ENCODE measurements at places on chromosomes 3 and 15.

GRCh38 chr3:112531358-112531781, 30.4 kb downstream of the ATG3 start:
- DNase-seq = peak; percentile 54

GRCh38 chr3:79361748-79362378, 405.9 kb downstream of the ROBO1 start:
- no peak for DNase-seq

DNA sequence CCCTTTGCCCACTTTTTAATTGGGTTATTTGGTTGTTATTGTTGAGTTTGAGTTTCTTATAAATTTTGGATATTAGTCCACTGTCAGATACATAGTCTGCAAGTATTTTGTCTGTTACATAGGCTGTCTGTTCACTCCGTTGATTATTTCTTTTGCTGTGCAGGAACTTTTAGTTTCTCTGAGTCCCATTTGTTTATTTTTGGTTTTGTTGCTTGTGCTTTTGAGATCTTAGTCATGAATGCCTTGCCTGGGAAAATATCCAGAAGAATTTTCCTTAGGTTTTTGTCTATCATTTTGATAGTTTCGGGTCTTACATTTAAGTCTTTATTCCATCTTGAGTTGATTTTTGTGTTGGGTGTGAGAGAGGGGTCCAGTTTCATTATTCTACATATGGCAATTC, 254.5 kb downstream of the NLGN1 start:
- DNase-seq = no peak

- DNase-seq = no peak
Measured at GRCh38 chr3:167913219-167913835, 177.8 kb downstream of the SERPINI1 start.

DNA sequence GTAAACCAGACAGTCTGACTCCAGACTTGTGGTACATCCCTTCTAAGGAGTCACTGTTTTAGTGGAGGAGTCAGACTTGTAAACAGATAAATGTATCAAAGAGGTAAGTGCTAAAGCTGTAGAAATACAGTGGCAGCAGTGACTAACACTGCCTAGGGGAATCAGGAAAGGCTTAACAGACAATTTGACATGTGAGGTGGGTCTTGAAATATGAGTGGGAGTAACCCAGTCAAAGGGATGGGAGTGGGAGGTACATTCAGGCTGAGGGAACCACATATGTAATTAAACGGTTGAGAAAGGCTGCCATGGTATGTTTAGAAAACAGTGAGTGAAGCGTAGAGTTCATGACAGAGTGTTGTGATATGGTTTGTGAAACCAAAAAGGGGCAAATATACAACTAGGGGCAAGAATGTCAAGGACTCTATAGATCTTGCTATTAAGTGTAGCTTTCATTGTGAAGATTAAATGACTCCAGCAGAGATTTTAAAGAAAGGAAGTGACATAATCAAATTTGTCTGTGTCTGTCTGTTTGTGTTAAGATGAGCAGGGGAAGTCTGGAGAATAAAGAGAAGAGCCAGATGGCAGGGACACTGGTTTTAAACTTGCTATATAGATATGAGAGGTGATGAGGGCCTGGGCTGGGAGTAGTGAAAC, 11.2 kb upstream of the ALCAM start:
- no peak for DNase-seq

GRCh38 chr3:107524841-107525643, 2.3 kb downstream of the BBX start:
- peak; percentile 62 for DNase-seq

GRCh38 chr15:49315391-49315823, 107.6 kb upstream of the FGF7 start:
- no peak for DNase-seq

DNA sequence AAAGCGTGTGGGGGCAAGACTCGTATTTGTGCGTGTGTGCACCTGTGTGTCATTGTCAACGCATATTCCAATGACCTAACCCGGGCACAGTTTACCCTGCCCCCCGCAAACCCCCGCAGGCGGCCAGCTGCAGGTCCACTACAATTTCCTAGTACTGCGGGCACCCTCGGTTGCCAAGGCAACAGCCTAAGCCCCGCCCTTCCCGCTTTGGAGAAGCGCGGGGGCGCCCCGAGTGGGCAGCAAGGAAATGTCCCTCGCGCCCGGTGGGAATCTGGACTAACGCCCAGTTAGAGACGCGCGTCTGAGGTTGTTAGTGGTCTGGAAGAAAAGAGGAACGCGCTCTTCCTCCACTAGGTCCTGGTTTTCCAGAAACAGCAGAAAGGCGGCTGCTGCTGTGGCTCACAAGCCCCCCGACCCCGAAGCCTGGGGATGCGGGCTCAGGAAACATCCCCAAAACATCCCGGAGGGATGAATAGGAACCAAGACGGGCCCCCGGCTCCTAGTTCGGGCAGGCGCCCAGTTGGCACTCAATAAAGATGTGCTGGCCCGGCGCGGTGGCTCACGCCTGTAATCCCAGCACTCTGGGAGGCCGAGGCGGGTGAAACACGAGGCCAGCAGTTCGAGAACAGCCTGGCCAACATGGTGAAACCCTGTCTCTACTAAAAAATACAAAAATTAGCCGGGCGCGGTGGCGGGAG, 1.1 kb downstream of the ABHD14A start:
- DNase-seq = peak; percentile 47

GRCh38 chr3:195761123-195761566, 40.4 kb downstream of the MUC20 start:
- no peak for DNase-seq

DNA sequence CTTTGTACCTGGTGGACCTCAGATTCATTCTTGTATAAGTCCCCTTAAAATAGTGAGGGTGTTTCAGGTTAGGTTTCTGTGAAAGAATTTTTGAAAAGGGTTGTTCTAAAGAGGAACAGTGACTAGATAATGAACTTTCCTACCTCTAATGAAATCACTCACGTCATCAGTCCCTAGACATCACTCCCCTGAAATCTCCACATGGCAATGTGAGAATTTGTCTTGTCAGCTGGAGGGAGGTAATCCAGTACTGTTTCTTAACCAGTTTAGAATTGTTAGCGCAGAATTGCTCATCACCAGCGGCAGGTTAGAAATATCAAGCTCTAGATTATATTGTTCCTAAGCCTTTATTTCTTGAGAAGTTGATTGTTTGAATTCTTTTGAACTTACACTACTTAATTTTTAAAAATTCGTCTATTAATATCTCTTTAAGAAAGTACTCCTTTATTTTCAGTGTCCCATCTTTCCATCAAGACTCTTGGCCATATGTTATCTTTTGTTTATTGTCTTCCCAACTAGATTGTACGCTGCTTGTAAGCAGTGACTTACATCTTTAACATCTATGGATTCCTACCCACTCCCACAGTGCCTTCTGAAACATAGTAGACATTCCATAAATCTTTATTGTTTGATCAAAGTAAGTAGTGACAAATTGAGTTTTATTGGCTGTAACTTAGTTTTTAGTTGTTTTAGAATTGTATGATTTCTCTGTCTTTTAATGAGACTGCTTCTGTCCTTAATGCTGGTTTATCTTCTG, 52.8 kb downstream of the RASA2 start:
- no peak for DNase-seq

DNA sequence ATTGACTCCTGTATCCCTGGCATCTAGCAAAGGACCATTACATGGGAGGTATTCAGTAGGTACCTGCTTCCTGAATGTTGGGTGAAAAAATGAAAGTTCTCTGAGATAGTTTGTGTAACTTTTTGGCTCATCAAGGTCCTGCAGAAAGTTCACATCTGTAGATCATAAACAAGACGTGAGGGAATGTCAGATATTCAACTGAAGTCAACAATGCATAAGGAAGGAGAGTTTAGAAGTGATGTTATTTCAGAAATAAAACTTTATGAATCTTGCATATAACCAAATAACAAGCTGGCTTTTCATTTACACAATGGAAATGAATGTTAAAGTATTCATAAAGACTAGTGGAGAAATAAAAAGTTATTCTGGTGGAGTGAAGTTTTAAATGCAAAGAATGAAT, 73.4 kb upstream of the RBMS3 start:
- DNase-seq = no peak

GRCh38 chr3:54034971-54035370, 87.4 kb upstream of the CACNA2D3 start:
- DNase-seq = no peak

GRCh38 chr3:72663429-72663828, 184.8 kb downstream of the SHQ1 start:
- DNase-seq = no peak

DNA sequence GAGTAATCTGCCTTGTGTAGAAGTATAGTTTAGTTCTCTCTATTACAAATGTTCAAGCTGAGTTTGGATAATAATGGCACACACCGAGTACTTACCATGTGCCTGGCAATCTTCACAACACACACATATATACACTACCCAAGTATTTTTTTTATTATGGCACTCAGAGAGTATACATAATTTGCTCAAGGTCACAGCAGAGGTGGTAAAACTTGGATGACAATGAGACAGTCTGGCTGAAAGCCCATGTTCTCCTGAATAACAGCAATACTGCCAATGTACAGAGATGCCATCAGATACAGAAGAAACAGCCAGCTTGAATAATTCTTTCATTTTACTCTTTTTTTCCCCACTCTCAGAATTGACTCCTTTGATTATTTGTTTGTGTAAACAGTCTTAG, 460.0 kb downstream of the CNTN6 start:
- DNase-seq = no peak

GRCh38 chr15:60591496-60592370, 112.8 kb upstream of the ICE2 start:
- peak; percentile 38 for DNase-seq

DNA sequence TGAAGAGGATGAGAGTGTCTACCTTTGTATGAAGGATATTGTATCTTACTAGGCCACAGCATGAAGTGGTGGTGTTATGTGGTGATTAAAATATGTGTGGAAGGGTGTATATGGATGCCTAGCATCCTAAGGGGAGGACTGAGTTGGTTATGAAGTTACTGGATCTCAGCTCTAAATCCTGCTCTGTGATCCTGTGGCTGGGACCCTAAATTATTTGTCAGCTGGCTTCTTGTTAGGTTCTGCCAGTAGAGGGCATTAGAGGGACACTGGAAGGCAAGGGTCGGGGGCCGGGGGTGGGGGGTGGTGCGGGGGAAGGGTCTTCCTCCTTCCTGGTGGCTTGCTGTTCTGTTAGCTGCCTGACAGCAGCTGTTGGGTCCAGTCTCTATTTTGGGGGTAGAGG, 34.9 kb downstream of the MORF4L1 start:
- DNase-seq = no peak

GRCh38 chr15:68897016-68897415, 33.3 kb upstream of the SPESP1 start:
- DNase-seq = no peak

DNA sequence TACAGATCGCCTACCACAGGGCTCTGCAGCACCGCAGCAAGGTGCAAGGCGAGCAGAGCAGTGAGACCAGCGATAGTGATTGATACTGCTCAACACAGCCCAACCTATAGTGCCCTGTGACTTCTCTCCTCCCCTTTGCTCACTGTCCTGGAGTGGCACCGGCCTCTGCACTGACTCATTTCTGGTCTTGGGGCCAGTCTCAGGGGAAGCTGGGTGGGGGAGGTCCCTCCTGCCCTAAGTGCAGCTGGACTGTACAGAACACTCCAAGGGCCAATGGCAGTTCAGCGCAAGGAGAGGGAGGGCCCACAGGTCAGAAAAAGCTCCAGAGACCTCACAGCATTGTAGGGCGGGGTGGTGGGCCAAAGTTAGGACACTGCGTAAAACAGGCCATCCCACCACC, 2.5 kb upstream of the OGG1 start:
- DNase-seq = no peak

DNA sequence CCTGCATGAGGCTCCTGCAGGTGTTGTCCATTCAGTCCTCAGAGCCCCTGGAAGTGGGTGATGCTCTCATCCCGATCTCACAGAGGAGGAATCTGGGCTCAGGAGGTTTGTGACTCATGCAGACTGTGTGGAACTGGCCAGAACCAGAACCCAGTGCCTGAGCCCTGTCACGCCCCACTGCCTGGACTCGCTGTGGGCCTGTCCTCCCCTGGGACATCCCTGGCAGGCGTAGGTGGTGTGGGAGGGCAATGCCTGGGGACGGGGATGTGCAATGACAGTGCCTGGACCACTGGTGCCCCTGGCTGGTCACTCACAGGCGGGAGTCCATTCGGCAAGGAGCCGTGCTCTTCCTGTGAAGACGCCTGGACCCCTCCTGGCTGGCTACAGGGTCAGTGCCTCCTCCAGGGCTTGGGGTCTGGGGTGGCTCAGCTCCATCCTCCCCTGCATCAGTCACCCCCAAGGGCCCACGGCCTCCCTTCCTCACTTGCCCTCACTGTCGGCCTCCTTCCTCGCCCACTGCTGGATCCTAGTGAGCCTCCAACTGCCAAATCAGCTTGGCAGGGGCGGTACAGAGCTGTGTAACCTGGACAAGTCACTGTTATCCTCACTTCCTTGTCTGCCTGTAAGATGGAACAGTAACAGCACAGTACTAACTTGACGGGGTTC, 14.9 kb downstream of the PSTPIP1 start:
- DNase-seq = no peak

- DNase-seq = no peak
Measured at GRCh38 chr3:66396161-66396760, 104.6 kb downstream of the LRIG1 start.

DNA sequence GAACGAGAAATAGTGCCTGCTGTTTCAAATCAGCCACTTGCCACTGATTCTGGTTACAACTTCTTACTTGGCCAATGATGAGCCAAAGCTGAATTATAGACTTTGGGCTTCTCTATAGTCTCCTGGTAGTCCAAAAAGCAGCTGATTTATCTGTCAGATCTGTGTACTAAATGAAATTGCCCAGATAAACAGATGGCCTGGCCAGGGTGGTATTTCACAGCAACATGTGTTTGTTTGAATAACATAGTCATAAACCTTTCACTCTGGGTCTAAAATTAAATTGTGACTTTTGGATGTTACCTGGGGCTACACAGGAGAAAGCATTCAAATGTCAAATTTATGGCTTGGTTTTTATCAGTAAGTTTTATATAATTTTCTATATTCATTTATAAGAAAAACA, 147.0 kb downstream of the NECTIN3 start:
- no peak for DNase-seq

DNA sequence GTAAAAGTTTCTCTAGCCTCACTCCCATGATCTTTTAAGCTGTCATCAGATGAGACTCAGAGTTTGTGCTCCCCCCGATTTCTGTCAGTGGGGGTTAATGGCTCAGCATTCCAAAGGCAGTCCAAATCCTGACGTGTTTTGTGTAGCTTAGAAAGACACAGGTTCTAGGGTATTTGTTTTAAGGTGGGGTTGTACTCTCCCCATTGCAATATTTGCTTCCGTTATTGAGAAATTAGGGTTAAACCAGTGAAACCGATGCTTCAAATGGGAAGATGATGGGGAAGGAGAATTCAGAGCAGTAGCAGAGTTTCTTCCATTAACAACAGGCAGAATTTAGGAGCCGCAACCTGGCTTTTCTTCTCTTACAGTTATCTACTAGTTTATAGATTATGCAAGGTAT, 3.4 kb downstream of the PIGB start:
- DNase-seq = no peak

DNA sequence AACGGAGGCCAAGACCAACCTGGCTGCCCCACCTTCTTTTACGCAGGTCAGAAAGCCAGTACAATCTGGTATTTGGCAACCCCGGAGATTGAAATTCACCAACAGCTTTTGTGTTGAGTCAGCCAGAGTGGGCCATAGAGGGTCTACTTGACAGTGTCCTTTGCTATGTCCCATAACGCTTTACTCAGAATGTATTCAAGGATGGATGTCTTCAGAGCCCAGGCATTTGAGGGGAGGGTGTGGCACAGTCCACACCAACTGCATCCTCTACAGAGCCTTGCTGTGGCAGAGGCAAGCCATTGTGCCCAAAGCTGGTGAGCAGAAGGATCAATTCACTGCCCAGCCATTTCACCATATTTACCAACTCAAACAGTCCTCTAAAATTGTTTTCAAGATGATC, 18.4 kb downstream of the PLA1A start:
- DNase-seq = no peak

- no peak for DNase-seq
Measured at GRCh38 chr3:13852638-13853009, 27.2 kb downstream of the WNT7A start.
